ENCODE measurements at places on chromosomes 4 and X. TPM values are rescaled to one million over a fixed set of nuclear protein-coding genes. Genes with fewer than 3 reads are reported as not detected.
A peak's percentile ranks its signal among the peaks of the same experiment; 100 is the strongest.

DNA sequence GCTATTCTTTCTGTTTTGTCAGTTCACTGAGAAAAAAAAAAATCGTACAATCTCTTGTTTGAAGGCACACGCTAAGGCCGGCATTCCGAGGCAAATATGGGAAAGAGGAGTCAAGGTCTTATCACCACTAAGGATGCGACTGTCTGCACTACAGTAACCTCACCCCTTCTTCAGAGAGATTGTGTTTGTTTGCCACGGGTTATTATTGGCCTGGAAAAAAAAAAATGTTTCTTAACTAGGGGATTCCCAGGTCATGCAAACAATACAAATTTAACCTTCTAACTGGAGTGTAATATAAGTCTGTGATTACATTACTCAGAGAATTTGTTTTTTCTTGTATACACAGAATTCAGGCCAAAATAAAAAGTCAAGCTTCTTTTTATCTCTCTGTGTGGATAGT lies 168.3 kb downstream of the TMA16 start:
- DNase-seq: no peak
- H3K27ac ChIP-seq: no peak overlapping the region
- H3K4me3 ChIP-seq: no peak overlapping the region
- no peaks in the 10 kb centered on the region for H3K4me1 ChIP-seq

- no peaks in the 10 kb centered on the region for H3K27me3 ChIP-seq
- no peak overlapping the region for H3K27ac ChIP-seq
- no peak for DNase-seq
- no peak overlapping the region for H3K4me3 ChIP-seq
Observed at GRCh38 chr4:185874516-185875230, 62.7 kb upstream of the SORBS2 start.

DNA sequence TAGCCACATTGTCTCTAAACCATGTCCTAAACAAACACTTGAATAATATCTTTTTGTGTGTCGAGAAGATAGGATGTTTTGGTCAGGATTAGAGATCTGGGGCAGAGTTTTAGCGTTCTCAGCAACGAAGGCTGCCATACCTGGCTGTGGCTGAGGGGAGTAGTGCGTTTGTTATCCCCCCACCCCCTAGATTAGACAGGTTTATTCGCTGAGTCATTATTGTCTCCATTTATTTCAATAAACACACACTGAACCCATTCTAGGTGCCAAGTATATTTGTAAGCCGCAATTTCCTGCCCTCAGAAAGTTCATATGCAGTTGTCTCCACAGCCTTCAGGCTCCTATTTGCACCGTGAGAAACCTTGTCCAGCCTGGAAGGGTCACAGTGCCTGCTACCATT lies 1684.8 kb upstream of the TENM3 start:
- no peak overlapping the region for H3K4me3 ChIP-seq
- no peak overlapping the region for H3K27ac ChIP-seq
- no peaks in the 10 kb centered on the region for H3K27me3 ChIP-seq
- H3K4me1 ChIP-seq: no peaks in the 10 kb centered on the region
- no peaks in the 10 kb centered on the region for H3K36me3 ChIP-seq

DNA sequence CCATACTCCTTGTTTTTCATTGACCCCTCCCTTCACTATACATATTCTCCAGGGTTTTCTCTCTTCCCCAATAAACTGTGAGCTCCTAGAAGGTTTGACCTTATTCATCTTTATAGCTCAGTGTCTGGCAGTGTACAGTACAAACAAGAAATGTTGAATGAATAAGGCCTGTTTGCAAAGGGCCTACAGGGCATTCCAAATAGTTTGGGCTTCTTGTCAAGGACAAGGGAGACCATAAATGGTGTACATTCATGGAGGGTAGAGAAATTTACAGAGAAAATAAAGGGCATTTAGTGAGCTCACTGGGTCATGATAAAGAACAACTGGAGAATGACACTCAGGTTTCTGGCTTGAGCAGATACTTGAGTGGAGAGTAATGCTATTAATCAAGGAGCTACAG lies 47.5 kb upstream of the EIF1AX start:
- H3K4me1 ChIP-seq: no peaks in the 10 kb centered on the region
- H3K27me3 ChIP-seq: no peaks in the 10 kb centered on the region
- no peak overlapping the region for H3K4me3 ChIP-seq
- no peak for DNase-seq
- H3K36me3 ChIP-seq: no peaks in the 10 kb centered on the region
- H3K27ac ChIP-seq: no peak overlapping the region

- H3K4me1 ChIP-seq: no peaks in the 10 kb centered on the region
- no peaks in the 10 kb centered on the region for H3K27me3 ChIP-seq
Observed at GRCh38 chr4:107570952-107571351, 149.1 kb downstream of the PAPSS1 start.

DNA sequence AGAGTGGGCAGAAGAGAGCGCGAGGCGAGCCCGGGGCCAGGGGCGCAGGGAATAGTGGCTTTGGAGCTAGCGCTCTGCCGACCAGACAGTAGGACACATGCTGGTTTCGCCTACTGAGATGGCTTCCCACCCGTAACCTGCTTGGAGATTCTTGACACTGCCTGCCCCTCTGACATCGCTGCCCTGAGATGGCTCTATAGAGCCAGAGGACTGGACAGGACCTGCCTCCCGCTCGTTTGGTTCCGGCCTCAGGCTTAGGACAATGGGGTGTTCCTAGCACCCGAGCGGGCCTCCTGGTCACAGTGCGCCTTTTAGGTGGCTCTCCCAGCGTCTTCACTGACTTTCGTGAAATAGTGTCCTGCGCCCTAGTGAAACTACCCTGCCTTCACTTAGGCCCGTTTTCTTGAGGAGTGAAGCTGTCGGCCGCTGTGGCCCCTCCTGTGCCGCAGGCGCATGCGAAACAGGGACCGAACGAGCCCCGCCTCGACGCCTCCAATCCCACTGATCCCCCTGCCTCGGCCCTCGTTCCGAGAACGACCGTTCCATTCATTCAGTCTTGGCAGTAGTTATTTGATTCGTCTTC lies 608 bp downstream of the TAF1 start:
- peak overlapping the region; percentile 88 for H3K27ac ChIP-seq
- peak; percentile 24 for DNase-seq
- H3K4me1 ChIP-seq: peaks cover 11% of the 10 kb centered on the region

- H3K27me3 ChIP-seq: no peaks in the 10 kb centered on the region
- no peaks in the 10 kb centered on the region for H3K36me3 ChIP-seq
- H3K27ac ChIP-seq: no peak overlapping the region
- DNase-seq: no peak
Observed at GRCh38 chr4:145234091-145234706, 53.8 kb upstream of the OTUD4 start.

DNA sequence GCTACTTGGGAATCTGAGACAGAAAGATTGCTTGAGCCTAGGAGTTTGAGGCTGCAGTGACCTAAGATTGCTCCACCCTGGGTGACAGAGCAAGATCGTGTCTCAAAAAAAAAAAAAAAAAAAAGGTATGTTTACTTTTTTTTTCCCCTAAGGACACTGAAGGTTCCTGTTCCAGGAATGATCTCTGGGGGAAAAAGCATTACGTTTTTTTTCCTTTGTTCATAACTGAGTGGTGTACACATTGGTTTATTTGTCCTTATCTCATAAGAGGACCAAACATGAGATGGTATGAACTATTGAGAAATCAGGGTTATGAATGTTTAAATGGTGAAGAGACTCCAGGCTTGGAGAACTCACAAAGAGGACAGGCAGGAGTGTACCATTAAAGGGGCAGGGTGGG lies 120.4 kb upstream of the IL1RAPL2 start:
- no peaks in the 10 kb centered on the region for H3K4me1 ChIP-seq
- DNase-seq: no peak
- H3K36me3 ChIP-seq: no peaks in the 10 kb centered on the region
- no peaks in the 10 kb centered on the region for H3K27me3 ChIP-seq
- no peak overlapping the region for H3K27ac ChIP-seq
- no peak overlapping the region for H3K4me3 ChIP-seq

DNA sequence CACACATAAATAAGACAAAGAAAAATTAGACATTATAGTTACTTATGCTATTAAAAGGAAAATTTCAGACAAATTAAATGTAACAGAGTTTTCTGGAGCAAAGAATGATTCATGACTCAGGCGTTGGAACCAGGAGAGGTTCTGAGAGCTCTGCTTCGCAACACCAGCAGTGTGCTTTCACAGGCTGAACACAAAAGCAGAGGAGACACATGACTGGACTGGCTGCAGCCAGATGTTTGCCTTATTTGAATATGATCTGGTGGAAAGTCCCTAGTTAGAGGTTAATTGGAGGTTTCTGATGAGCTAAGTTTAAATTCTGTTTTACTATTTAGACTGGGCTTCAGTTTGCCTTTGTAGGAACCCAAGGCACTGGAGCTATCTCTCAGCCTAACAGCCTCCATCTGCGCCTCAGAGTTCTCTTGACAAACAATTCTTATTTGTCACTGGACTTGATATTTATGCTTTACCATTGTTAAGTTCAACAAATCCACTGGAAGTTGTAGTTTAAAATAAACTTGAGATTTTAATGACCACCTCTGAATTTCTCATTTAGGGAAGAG lies 16.2 kb downstream of the BOD1L1 start:
- DNase-seq: no peak
- H3K4me3 ChIP-seq: no peak overlapping the region
- no peak overlapping the region for H3K27ac ChIP-seq
- H3K4me1 ChIP-seq: peaks cover 4% of the 10 kb centered on the region
- no peaks in the 10 kb centered on the region for H3K27me3 ChIP-seq
- peaks cover 77% of the 10 kb centered on the region for H3K36me3 ChIP-seq

- no peak for DNase-seq
- no peaks in the 10 kb centered on the region for H3K36me3 ChIP-seq
- H3K4me3 ChIP-seq: no peak overlapping the region
- H3K27me3 ChIP-seq: no peaks in the 10 kb centered on the region
- peaks cover 6% of the 10 kb centered on the region for H3K4me1 ChIP-seq
Observed at GRCh38 chr4:168483811-168484210, 3.5 kb upstream of the DDX60L start.

- no peaks in the 10 kb centered on the region for H3K27me3 ChIP-seq
- no peak for DNase-seq
- no peaks in the 10 kb centered on the region for H3K36me3 ChIP-seq
Observed at GRCh38 chr4:181613200-181613599, 630.0 kb upstream of the TENM3 start.

GRCh38 chr4:123904882-123905281 lies 508.3 kb downstream of the SPRY1 start:
- H3K4me3 ChIP-seq: no peak overlapping the region
- H3K4me1 ChIP-seq: no peaks in the 10 kb centered on the region
- H3K27ac ChIP-seq: no peak overlapping the region
- DNase-seq: no peak

DNA sequence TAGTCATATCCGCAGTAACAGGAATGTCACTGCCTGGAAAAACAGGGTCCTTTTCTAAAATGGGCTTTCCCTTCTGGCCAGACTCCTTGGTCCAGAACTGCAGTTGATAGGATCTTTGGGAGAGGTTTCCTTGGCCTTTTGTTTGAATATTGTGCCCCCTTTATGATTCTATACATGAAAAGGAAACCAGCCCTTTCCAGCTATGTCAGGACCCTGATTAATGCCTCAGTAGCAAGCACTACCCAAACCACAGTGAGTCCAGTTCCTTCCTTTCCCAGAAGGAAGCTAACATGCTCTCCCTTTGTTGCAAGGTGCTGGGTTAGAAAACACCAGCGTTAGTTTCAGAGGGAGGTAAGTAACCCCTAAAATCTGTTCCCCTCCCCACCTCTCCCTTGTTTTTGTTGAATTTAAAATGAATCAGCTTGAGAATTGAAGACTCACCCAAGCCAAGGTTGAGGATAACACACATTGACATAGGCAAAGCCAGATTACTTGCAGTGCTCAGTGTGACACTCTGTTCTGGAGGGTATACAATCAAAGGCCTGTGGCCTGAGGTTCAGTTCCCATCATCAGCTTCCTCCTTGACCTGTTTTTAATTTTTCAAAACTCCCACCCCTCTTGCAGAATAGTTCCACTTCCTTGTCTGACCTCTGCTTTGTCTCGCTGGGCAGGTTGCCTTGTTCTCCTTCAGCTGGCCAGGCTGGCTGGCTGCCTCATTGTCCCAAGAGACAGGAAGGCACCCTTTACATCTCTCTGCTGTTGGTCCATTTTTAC lies 87.6 kb upstream of the PLAC1 start:
- H3K27ac ChIP-seq: no peak overlapping the region
- H3K4me1 ChIP-seq: no peaks in the 10 kb centered on the region
- DNase-seq: no peak
- H3K27me3 ChIP-seq: no peaks in the 10 kb centered on the region
- no peaks in the 10 kb centered on the region for H3K36me3 ChIP-seq
- H3K4me3 ChIP-seq: no peak overlapping the region

GRCh38 chr4:107709916-107710315 lies 10.1 kb downstream of the PAPSS1 start:
- DNase-seq: no peak
- no peak overlapping the region for H3K27ac ChIP-seq
- no peak overlapping the region for H3K4me3 ChIP-seq
- H3K4me1 ChIP-seq: no peaks in the 10 kb centered on the region

DNA sequence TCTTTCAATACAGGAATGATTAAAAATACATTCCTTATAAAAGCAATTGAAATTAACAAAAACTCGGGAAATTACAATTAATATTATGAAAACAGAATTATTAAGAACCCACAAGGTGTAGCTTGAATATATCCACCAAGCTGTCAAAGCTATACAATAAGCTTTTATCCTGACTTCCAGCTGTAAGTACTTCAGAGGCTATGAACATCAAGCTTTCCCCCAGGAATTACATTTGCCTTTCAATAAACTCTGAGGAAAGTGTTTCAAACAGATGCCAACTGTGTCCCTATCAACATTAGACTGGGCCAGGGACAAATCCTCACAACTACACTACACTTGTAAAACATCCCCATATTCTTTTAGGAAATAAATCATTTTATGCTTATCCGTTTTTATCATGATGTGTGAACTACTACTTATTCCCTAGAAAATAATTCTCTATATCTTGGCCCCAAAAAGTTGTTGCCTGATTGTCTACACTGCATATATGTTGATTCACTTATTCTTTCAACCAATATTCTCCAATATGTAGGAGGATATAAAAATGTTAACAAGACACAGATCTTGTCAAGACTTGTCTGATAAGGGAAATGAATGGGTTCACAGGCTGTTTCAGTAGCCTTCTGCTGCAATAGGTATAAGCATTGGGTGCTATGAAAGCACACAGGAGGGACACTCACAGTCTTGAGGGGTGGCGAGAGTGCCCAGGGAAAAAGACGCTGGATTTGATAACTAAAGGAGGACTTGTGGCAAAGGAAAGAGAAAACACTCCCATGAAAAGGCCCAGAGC lies 494.1 kb downstream of the CENPC start:
- H3K4me1 ChIP-seq: no peaks in the 10 kb centered on the region
- no peak overlapping the region for H3K4me3 ChIP-seq
- no peak overlapping the region for H3K27ac ChIP-seq
- no peaks in the 10 kb centered on the region for H3K27me3 ChIP-seq
- no peak for DNase-seq

GRCh38 chrX:136210243-136210642 lies 41.0 kb downstream of the MAP7D3 start:
- no peak for DNase-seq
- peaks cover 16% of the 10 kb centered on the region for H3K4me1 ChIP-seq

Gene CLIC2
- 26.6 TPM for total RNA-seq

Gene SSX1
- total RNA-seq: not detected

Gene UBE2D3
- 277 TPM for total RNA-seq

Gene C4orf36
- 4.0 TPM for total RNA-seq

Gene FGF13
- total RNA-seq: 2.1 TPM

All from upper lobe of left lung (tissue), 6 donors.